RKO (cell line): ENCODE measurements at places on chromosomes 2 and 18.

- peak; percentile 59 for DNase-seq
Measured at GRCh38 chr18:67771271-67771670, 254.8 kb upstream of the DSEL start.

- DNase-seq, result no peak
Measured at GRCh38 chr2:211203986-211204385, 647.6 kb downstream of the CPS1 start.

DNA sequence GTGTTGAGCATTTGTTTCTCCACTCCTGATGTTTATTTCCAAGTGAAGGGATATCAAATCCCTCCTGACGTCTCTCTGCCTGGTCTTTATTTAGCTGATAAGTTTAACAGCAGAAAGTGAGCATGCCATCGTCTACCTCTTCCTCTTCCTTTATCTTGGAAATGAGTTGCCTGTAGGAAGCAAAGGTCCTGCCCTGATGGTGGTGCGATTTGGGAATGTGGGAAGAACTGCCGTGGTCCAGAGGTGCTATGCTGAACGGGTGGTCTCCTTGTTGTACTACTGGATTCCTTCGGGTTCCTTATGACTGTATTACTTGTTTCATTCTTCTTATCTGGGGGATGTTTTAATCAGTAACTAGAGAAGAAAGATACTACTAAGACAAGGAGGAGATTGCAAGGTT lies 217.5 kb downstream of the PMAIP1 start:
- DNase-seq, result no peak

DNA sequence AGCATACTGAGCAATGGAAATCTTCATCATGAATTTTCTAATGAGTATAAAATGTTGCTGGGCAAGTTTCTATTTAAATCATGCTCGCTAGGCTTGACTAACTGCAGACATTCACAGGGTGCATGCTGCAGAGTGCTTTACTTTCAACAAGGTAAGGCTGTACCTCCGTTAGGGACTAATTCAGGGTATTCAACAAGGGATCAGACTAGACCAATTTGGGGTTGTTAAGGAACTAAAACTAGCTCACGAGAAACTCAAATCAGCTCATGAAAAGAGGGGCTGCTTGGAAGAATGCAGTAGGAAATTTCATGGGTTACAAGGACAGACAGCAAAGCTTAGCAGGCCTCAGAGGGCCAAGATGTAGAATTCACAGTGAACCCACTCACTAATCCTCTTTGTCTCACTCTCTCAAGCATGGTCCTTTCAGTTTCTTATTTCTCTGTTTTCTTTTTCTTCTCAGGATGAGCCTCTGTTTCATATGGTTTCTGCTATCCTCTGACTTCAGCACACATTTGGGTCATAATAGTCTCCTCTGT lies 2.2 kb downstream of the MYO3B start:
- DNase-seq, result no peak

DNA sequence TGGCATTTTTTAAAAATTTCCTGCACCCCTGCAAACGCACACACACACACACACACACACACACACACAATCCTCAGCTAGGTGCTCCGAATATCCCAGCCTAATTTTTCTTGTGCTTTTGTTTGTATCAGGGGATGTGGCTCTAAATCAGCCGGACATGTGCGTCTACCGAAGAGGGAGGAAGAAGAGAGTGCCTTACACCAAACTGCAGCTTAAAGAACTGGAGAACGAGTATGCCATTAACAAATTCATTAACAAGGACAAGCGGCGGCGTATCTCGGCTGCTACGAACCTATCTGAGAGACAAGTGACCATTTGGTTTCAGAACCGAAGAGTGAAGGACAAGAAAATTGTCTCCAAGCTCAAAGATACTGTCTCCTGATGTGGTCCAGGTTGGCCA lies 1.8 kb downstream of the HOXD13 start:
- DNase-seq, result no peak
